ENCODE measurements at places on chromosomes 6 and 20.

- no peak for DNase-seq
Observed at GRCh38 chr20:32515631-32516101, 69.5 kb downstream of the NOL4L start.

- DNase-seq, result no peak
Observed at GRCh38 chr6:39911513-39912125, 22.6 kb downstream of the MOCS1 start.

- DNase-seq, result peak; percentile 67
Observed at GRCh38 chr6:155171747-155172449, 91.9 kb upstream of the CLDN20 start.

- DNase-seq, result no peak
Observed at GRCh38 chr6:88629838-88630494, 333.5 kb downstream of the RNGTT start.

DNA sequence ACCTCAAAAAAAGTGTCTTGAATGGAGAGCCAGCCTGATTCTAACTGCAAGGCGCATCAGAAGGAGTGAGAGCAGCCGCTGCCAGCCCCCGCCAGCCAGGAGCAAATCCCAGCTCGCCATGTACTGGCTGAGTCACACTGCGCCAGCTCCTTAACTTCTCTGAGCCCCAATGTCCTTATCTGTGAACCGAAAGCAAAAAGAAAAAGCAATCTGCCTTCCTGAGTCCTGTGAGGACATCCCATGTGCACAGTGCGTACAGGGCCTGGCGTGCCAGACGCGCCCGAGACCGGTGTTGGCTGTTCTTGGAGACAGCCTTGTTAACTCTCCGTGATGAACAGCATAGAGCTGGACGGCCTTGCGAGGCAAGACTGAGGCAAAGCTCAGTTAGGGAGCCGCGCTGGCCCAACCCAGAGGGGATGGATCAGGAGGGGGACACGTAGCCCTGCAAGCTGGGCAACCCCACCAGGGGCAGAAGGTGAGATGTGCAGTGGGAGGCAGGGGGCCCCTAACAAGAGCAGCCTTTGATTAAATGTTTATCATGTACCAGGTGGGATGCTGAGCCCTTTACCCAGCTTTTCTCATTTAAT, 122.7 kb downstream of the AGPAT4 start:
- no peak for DNase-seq

- DNase-seq, result no peak
Observed at GRCh38 chr6:37704923-37705238, 7.2 kb upstream of the MDGA1 start.

GRCh38 chr20:6819599-6819998, 52.1 kb downstream of the BMP2 start:
- DNase-seq, result peak; percentile 27

DNA sequence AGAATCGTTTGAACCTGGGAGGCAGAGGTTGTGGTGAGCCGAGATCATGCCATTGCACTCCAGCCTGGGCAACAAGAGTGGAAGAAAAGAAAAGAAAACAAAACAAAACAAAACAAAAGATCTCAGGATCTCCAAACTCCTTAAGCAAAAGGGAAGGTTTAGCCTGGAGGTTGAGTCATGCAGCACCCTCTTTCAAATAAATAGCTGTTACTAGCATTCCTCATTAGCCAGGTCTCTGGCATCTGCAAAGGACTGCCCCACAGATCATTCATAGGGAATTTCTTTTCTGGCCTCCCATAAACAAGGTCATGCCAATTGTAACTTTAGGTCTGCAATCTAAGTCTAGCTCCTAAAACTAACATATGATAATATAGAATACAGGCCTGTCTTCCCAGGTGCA, 37.2 kb downstream of the EDN1 start:
- DNase-seq, result peak; percentile 28

- no peak for DNase-seq
Observed at GRCh38 chr6:145339089-145339488, 396.2 kb downstream of the EPM2A start.

- peak; percentile 73 for DNase-seq
Observed at GRCh38 chr6:105733556-105734162, 330.8 kb upstream of the PREP start.

- no peak for DNase-seq
Observed at GRCh38 chr6:16688436-16688835, 72.8 kb downstream of the ATXN1 start.

DNA sequence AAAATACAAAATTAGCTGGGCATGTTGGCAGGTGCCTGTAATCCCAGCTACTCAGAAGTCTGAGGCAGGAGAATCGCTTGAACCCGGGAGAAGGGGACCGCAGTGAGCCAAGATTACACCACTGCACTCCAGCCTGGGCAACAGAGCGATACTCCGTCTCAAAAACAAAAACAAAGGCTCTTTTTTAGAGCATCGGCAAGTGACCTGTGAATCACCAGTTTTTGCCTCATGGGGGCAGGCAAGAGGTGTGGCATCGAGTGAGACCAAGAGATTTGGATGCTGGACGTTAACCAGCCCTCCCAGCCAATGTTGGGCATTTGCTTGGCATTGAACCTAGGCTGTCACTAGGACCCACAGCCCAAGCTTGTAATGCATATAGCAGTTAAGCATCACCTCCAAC, 14.6 kb upstream of the CDK5RAP1 start:
- peak; percentile 62 for DNase-seq

DNA sequence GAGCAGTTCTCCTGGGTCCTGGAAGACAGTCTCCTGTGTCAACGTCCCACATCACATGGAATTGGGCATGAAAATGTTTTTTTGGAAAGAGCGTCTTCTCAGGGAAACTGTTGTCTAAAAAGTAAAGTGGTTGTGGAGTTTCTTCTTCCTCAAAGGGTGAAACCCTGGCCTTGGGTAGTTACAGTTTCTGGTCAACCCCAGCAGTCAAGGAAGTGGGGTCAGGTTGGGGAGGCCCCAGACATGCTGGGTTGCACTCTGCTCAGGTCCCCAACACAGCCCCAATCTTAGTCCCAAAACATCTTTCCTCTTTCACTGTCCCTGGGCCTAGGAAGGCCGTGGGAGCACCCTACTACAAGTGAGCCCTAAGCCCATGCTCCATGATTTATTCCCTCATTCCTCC, 996 bp upstream of the NFKBIE start:
- DNase-seq, result no peak

- DNase-seq, result peak; percentile 39
Observed at GRCh38 chr6:156777577-156778453, 637 bp downstream of the ARID1B start.

GRCh38 chr6:125301435-125302391, at the start of gene HDDC2:
Gene HDDC2 (minus strand): TSS chr6:125301967. CDS start chr6:125301932, 35 bp downstream.
- peak; percentile 61 for DNase-seq

DNA sequence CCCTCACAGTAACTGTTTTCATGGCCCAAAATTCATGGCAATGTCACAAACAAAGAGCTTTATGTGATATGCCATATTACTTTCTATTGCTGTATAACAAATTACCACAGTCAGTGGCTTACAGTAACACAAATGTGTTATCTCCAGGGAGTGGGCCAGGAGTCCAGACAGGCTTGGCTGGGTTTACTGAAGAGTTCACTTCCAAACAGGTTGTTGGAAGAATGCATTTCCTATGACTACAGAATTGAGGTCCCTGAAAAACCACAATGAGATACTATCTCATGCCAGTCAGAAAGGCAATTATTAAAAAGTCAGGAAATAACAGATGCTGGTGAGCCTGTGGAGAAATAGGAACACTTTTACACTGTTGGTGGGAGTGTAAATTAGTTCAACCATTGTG, 431.9 kb downstream of the PKHD1 start:
- no peak for DNase-seq

- DNase-seq, result no peak
Observed at GRCh38 chr6:135937106-135937505, 85.6 kb downstream of the PDE7B start.

- DNase-seq, result peak; percentile 27
Observed at GRCh38 chr20:32448306-32449056, 90.3 kb downstream of the ASXL1 start.

DNA sequence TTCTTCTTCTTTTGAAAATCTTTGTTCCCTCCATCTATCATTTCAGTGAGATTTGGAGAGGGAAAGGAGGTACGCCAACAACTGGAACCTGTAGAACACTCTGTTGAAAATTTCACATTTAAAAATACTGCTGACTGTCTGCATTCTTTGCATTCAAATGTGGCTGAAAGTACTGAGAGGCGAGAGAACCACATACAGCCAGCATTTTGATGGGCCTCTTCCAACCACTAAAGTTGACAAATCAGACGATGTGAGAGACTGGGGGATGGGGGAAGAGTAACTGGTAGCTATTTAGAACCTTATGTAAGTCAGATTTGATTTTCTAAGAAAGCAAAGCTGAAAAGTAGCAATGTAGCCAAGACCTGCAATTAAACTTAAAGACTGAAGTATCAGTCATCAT, 77.5 kb downstream of the FKBP5 start:
- peak; percentile 24 for DNase-seq

- no peak for DNase-seq
Observed at GRCh38 chr6:118562959-118563358, 14.9 kb downstream of the PLN start.

GRCh38 chr6:81769824-81770223, 17.3 kb upstream of the TENT5A start:
- DNase-seq, result no peak

DNA sequence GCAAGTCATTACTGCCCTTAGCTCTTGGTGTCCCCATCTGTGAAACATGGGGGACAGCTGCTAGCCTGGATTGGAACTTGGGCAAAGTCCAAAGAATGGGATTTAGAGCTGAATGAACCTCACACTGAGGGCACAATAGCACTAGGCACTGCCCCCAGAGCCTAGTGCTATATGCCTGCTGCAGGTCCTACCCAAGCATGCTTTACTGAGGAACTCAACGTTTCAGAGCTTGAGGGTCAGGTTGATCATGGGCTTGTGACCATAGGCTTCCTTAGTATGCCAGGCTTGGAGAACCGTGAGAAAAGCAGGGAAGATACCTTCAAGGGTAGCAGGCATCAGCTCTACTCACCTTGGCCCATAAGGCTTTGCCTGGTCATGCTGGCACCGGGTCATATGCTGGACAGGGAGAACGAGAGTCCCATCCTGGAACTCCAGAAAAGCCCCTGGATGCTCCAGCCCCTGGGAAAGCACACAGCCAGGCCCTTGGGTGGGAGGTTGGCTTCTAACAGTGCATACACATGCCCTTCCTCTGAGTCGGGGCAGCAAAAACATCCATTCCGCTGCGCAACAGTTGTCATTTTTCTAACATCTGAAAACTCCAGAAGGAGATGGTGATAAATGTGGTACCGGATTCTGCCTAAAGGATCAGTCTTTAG, 29.7 kb downstream of the EIF2S2 start:
- no peak for DNase-seq

GRCh38 chr20:39795401-39796272, 833.5 kb downstream of the DHX35 start:
- peak; percentile 9 for DNase-seq

DNA sequence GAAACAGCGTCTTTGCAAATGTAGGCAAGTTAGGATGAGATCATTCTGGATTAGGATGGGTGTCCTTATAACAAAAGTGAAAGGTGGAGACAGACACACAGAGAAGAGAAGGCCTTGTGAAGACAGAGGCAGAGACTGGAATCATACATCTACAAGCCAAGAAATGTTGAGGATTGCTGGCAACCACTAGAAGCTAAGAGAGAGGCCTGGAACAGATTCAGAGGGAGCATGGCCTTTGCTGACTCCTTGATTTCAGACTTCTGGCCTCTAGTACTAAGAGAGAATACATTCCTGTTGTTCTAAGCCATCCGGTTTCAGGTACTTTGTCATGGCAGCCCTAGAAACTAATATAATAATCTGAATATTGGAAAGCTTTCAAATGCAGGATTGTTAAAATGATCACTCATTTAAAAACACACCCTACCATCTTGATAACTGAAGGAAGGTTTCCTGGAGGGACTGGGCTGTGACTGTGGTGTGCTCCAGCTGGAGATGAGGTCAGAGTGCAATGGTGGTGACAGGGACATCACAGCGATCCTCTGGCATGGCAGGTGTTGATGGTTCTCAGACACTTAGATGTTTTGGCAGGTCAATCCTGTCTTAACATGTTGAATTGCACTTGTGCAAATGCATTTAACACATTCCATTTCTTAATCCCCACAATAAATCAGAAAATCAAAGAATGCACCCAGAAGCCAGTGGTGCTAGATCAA, 25.1 kb downstream of the CD83 start:
- DNase-seq, result no peak

- DNase-seq, result no peak
Observed at GRCh38 chr6:137957471-137957870, 90.4 kb downstream of the TNFAIP3 start.

DNA sequence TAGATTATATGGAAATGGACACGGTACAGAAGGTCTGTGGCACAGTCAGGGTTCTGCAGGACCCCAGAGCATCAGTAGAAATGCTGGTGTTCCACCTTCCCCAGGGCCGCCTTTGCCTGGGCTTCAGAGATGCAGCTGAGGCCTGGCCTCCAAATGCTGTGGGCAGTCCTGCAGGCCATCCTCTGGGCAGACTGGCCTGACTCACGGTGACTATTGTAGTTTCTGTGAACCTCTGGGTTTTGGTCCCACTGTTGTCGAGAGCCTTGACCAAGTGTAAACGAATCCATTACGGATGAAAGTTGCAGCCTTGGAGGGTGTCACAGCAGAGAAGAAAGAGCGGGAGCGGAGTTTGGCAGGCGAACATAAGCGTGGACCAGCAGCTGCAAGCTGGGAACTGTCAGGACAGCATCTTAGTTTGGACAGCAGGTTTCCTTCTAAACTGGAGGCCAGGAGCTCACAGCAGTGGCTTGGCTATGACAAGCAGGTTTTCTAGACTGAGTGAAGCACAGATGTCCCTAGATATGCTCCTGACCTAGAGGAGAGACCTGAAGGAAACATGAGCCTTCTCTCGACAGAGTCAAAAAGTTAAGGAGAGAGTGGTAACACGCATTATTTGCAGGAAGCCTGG, 46.2 kb upstream of the BCLAF1 start:
- DNase-seq, result no peak

DNA sequence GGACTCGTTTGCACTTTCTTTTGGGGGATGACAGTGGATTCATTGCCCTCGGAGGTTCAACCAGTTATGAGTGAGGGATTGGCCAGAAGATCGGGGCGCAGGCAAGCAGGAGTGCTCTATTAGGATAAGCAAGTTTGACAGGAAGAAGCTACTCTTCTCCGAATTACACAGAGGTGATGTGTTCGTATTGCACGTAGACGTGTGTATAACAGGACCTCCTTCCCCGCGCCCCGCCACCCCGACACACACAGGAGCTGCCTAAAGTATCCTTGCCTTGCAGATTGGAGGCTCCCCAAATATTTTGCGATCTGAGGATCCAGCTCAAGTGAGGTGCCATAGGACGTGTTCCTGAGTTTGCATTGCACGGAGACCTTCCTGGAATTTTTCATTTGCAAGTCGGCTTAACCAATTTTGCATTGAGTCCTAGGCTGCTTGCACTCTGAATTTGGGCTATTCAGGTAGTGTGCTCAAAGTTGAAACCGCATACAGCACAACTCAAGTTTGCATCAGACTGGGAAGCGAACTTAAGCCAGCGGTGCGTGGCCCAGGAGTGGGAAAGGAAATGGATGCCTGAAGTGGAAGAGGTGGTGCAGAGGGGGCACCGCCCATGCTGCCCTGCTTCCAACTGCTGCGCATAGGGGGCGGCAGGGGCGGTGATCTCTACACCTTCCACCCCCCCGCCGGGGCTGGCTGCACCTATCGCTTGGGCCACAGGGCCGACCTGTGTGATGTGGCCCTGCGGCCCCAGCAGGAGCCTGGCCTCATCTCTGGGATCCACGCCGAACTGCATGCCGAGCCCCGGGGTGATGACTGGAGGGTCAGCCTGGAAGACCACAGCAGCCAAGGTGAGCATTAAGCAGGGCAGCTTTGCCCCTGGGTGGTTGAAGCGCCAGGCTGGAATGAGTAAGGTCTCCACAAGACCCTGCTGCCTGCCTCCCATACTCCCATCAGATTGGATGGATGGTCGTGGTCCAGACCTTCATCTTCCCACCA, 770 bp downstream of the TCF19 start:
- DNase-seq, result peak; percentile 13

- no peak for DNase-seq
Observed at GRCh38 chr6:16474772-16475493, 236.5 kb downstream of the GMPR start.
